ENCODE measurements at places on chromosomes 2 and 18.

GRCh38 chr2:8682719-8683667 lies 1.1 kb downstream of the ID2 start:
- DNase-seq: no peak

- no peak for DNase-seq
Observed at GRCh38 chr2:229001196-229001595, 269.9 kb downstream of the PID1 start.

- DNase-seq: no peak
Observed at GRCh38 chr2:14944562-14945346, 312.2 kb downstream of the LRATD1 start.

- DNase-seq: no peak
Observed at GRCh38 chr2:149490296-149490695, 97.3 kb downstream of the MMADHC start.

GRCh38 chr2:136214307-136215200 lies 96.6 kb upstream of the CXCR4 start:
- DNase-seq: no peak

DNA sequence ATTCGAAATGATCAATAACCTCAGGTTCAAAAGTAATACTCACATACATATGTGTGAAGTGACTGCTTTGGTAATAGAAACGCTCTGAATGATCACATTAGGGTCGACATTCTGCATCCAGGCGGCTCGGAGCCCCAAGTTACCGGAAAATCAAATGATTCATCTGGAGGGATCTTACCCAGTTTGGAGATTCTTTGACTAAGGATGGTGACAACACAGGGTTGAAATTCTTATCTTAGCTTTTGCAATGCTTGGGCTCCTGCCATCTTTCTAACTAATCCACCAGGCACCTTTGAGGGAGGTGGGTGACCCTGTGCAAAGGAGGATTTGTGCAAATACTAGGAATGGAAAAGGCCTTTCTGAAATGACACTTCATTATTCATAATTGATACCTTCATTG lies 10.8 kb downstream of the GBX2 start:
- DNase-seq: no peak

- DNase-seq: no peak
Observed at GRCh38 chr2:147356157-147356556, 488.7 kb upstream of the ACVR2A start.

DNA sequence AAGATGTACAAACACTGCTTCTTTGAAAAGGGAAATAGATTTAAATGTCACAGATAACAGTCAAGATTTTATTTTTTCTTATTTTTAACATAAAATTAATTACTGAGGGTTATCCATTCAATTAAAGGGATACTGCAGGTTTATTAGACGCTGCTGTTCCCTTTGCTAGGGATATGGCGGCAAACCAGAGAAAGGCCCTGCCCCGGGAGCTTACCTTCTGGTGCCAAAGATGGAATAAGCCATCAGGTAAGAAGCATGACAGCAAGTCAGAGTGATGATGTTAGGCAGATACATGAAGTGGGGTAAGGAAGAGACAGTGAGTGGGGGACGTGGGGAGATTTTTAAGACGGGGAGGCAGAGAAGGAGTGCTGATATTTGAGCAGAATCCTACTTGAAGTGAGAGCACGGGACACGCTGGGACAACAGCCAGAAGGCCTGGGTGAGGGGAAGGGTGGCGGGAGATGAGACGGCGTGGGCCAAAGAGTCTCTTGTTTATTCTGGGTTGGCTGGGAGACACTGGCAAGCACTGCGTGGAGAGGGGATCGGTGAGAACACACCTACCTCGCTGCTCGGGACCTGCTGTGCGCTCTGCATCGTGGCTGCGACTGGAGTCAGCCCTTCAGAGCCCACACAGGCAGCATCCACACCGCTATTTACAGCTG lies 250.5 kb upstream of the TMEM200C start:
- DNase-seq: no peak

DNA sequence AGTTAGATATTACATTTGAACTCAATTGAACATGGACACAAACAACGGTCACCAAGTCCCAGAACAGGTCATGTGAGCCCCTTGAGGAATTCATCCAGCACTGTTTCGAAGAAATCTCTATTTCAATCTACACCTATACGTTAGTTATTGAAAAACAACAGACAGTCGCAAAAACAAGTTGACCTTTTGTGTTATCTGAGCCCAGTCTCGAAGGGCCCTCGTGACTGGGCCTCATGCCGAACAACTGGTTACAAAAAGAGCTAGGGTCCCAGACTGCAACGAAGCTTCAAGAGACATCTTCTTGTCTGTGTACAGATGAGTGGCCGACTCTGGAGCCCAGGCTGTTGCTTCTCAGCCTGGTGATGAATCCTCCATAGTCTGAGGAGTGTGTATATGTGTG lies 5.3 kb upstream of the DSG2 start:
- no peak for DNase-seq

DNA sequence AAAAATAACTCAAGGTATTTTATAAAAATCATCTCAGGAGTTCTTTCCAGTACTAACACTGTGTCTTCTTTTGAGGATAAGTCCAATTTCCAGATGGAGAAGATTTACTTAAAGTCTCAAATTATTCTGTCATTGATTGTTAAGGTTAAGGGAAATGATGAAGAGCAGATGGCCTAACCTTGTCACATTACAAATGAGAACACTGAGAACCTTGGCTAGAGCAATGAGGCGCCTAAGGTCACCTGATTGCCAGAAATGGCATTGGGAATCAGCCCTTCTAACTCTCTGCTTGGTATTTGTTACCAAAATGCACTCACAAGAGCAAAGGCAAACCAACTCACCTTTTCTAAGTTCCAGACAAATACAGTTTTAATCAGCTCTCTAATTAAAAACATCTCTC lies 835.1 kb downstream of the RNF144A start:
- no peak for DNase-seq

DNA sequence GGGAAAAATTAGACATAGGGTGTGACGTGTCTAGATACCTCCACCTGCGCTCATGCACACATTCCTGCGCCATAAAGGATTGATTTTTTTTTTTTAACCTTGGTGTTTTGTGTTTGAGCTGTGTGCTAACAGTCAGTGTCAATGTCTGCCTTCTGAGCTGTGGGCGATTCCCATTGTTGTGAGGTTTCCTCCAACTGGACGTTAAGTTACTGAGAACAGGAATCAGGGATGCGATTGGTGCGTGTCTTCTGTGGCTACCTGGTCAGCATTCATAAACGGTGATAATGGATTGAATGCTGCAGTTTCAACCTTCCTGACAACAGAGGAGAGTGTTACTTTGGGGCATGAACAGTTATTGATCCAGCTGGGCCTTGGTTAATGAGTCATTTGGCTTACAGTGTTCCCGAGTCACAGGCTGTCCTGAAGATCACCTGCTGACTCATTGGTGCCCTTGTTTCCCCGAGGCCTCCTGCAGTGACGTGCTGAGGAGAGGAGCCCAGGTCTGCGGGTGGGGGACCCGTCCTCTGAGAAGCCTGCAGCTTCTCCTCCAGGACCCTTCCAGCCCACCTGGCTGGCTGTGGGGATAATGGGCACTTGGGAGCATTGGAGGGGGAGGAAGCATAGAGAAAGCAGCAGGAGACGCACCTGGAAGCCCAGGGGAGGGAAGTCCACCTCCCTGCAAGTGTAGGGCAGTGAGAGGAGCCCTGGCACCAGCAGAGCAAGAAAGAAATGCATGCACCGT lies 25.8 kb upstream of the CABYR start:
- no peak for DNase-seq

GRCh38 chr2:115386465-115386864 lies 944.0 kb downstream of the DPP10 start:
- DNase-seq: no peak

DNA sequence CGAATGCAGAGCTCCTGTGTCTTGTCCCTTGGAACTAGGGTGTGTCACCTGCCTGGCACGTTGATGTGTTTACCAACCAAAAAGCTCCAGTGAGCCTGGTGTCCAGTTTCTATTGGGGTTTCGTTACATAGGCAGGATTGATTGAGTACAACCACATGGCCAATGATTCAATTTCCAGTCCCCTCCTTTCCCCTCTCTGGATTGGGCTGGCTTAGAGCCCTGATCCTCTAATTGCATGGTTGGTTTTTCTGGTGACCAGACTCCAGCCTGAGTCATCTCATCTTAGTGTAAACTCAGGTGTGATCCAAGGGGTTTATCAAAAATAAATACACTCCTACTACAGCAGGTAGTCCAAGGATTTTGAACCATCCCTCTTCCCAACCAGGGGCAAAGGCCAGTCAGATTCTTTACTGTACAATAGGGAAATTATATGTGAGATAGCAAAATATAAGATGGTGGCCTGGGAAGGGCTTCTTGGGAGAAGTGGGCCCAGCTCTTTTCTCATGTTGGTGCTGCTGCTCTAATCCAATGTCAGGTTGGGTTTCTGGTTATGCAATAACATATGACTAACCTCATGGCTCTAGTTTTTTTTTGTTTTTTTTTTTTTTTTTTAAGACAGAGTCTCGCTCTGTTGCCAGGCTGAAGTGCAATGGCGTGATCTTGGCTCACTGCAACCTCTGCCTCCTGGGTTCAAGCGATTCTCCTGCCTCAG lies 64.7 kb upstream of the MGAT5 start:
- DNase-seq: no peak

- no peak for DNase-seq
Observed at GRCh38 chr2:236164201-236164924, 3.8 kb downstream of the GBX2 start.

DNA sequence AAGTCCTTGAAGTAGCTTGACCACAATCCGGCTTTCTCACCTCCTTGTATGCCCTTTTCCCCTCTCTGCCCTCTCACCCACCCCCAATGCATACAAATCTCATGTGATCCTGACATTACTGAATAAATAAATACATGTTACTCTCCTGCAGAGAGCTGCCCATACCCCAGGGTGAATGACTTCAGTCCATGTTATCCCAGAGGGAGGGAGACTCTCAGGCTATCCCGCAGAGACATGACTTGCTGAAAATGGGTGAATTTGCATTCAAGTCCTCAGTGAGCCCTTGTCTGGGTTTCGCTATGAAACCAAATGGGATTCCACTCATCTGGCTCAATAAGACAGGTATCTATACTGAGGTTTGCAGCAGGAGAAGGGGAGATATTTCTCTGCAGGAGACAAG lies 168.5 kb downstream of the FHOD3 start:
- DNase-seq: no peak

DNA sequence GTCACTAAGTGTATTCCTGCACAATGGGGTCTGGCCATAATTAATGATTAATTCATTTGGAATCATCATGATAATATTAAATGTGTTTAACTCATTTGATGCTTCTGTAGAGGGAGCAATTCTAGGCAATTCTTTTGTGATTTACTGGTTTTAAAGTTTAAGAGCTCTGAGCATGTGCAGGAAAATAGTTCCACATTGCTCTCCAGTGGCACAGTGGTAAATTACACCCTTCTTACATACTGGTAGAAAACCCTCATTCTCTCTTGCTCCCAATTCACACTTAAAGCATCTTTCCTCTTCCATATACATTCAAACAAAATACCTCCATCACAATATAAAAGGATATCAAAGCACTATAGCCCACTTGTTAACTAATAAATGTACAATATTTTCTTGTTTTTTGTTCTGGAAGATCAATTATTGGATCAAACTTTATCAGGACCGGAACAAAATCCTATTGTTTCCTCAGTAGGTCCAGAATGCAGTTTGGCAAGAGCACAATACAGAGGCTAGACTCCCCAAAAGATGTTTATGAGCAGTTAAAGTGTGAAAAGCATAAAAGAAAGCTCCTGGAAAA lies 844.3 kb downstream of the MBD2 start:
- DNase-seq: no peak

GRCh38 chr2:113216891-113217454 lies 43.2 kb downstream of the PSD4 start:
- no peak for DNase-seq

DNA sequence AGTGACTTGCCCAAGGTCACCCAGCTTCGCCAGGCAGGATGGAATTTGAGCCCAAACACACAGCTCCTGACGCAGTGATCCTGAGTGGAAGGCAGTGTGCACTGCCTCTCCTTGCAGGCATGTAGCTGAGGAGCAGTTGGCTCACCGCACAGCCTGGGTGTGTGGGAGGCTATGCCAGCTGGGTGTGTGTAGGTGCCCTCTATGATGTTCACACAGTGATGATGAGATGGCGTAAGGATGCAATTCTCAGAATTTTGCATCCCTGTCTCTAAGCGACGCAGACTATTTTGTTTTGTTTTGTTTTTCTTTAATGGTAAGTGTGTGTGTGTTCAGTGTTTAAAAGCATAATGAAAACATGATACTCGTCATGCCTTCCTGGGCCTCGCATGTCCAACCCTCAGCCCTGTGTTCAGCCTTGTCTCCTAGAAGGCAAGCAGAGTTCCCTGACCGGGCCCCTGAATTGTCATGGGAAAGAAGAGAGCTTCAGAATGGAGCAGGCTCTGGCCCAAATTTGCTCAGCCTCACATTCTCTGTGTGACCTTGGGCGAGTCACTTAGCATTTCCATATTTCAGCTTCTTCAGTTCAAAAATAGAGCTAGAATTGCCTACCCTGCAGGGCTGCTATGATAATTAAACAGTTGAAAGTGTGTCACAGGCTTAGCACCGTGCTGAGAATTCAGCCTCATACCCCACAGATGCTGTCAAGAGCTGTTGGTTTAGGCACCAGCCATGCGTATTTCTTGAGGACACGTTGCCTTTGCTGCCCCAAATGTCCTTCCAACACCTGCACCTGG lies 603.6 kb upstream of the RAB6C start:
- no peak for DNase-seq

- no peak for DNase-seq
Observed at GRCh38 chr2:76713312-76713711, 808.9 kb downstream of the LRRTM4 start.

GRCh38 chr2:43044093-43044681 lies 182.2 kb downstream of the ZFP36L2 start:
- DNase-seq: no peak

DNA sequence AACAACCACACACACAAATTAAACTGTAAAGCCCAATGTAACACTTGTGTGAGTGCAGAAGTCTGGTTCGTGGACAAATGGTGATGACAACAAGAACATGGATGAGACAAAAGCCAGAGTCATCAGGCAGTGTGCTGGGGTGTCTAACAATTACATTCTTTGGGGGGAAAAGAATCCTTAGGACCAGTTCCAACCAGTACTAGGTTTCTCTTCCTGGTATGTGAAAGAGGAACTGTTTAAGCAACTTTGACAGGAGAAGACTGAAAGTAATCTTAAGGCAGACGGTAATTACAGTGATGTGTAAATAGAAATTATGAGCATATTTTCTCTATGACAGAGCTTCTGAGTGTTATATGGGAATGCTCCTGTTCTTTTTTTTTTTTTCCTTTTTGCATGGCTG lies 133.4 kb downstream of the AFF3 start:
- DNase-seq: no peak

DNA sequence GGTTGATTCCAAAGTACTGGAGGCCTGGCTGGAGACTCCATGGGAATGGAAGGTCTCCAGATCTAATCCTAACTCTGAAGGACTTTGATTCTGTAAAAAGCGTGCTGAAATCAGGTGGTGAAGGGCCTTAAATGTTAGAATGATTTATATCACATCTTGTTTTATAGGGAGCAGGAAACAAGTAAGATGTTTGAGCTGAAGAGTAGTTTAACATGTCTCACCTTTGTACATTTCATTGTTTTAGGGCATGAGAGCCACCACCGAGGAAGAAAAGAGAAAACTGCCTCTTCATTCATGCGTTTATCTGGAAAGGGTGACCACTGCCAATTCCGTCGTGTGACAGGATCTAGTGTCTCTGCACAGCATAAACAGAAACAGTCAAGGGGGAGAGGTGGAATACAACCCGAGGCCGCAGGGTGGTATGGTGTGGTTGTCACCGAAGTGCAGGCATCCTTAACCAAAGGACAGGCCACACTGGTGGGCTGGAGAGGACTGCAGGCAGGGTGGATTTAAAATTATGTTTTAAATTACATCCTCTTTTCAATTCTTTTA lies 445.3 kb downstream of the SLC4A3 start:
- no peak for DNase-seq

Measured in stimulated activated CD8-positive, alpha-beta memory T cell treated with anti-CD3 and anti-CD28 coated beads, Interleukin-15, amount 100 ng/mL, for 24 hours (primary cell).